Fibroblast of upper back skin (primary cell): ENCODE measurements at places on chromosomes 2 and 18.

DNA sequence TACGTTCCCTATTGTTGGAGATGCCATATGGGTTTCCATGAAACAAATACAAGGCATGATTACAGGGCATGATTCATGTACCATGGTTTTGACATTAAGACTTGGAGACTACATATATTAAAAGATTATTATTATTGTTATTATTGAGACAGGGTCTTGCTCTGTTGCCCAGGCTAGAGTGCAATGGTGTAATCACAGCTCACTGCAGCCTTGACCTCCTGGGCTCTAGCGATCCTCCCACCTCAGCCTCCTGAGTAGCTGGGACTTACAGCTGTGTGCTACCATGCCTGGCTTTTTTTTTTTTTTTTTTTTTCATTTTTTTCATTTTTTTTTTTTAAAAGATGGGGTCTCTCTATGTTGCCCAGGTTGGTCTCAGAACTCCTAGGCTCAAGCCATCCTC is 69.1 kb downstream of the MYOM1 start:
- DNase-seq, result no peak

DNA sequence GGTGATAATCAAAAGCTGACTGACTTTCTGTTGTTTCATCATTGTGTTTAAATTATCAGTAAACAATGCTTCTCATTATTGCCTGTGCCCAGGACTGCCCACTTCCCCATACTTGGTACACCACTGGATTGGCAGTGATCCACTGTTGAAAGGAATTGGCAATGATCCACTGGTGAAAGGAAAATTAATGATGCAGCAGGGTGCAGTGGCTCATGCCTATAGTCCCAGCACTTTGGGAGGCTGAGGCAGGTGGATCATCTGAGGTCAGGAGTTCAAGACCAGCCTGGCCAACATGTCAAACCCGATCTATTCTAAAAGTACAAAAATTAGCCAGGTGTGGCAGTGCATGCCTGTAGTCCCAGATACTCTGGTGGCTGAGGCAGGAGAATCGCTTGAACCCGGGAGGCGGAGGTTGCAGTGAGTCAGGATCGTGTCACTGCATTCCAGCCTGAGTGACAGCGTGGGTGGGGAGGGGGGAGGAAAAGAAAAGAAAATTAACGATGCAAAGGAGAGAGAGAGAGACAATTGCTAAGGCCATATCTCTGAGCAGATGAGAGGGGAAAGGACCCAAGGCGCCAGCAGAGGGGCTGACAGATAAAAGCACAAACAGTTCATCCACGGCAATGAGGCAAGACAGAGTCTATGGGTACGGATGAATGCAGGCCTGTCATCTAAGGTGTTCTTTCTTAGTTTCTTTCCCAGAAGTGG is 10.2 kb upstream of the GTF2A1L start:
- no peak for DNase-seq

DNA sequence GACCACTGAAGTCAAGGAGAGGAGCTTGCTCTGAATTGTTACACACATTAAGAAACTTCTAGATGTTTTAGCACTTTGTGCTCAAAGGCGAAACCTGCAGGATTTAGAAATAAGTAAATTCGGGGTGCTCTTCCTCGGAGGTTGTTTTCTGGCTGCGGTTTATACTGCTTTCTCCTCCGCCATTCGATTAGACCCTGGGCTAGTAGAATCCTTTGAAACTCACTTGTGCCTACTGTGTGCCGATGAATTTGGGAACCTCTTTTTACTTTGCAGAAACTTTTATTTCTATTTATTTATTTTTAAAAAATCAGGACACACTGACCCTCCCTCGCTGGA is 3.5 kb downstream of the MEIS1 start:
- no peak for DNase-seq

DNA sequence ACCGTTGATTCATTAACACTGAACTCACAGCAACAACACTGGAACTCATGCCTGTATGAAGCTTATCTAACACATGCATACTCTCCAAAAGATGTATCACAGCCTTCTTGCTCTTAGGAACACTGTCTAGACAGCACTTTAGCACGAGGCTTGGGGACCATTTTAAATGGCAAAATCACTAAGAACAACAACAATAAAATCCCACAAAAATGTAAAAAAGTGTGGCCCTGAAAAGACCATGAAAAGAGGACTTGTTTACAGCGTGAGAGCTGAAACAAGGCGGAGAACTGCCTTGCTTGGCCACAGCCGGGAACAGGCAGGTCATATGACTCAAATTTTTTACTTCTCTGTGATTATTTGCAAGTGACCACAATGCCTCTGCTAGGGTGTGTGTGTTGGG is 48.1 kb downstream of the CHN1 start:
- DNase-seq, result no peak

GRCh38 chr18:10440884-10441283 is 13.6 kb upstream of the APCDD1 start:
- peak; percentile 66 for DNase-seq

- DNase-seq, result no peak
Observed at GRCh38 chr2:74099835-74100234, 47.9 kb downstream of the BOLA3 start.

DNA sequence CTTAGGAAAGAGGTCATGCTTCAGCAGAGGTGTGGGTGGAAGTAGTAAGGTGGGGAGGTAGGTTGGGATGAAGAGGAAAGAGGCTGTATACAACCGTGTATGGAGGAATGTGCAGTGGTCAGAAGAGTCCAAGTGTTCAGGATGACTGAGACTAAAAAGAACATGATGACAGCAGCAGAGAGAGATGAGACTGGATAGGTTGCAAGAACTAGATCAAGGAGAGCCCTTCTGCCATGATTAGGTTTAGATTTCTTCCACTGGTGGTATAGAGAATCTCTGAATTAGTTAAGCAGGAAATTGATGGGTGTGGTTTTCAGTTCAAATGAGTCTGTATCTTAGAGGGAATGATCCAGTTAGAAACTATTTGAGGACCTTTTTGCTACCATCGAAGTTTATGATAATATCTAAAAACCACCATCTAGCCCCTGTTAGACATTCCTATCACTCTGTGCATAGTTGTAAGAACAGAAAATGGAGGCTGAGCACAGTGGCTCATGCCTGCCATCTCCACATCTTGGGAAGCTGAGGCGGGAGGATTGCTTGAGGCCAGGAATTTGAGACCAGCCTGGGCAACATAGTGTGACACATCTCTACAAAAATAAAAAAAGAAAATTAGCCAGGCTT is 221.0 kb downstream of the LTBP1 start:
- DNase-seq, result peak; percentile 32

GRCh38 chr2:221388891-221389290 is 183.2 kb downstream of the EPHA4 start:
- no peak for DNase-seq

- DNase-seq, result no peak
Observed at GRCh38 chr2:239729681-239730566, 295.2 kb downstream of the NDUFA10 start.

DNA sequence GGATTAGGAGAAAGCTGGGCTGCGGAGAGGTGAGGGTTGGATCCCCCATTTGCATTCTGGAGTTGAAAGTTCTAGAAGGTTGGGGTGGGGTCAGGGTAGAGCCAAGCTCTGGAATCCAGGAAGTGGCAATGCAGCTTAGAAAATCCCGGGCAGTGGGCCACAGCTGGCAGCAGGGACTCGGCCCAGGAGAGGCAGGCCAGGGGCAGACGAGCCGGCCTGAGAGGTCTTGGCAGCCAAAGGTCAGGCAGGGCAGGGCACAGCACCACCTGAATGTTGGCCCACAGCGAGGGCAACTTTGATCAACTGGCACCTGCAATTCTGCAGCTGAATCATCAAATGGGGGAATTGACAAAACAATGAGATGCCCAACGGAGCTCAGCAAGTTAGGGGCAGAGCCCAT is 139.2 kb downstream of the INHBB start:
- DNase-seq, result no peak

- peak; percentile 7 for DNase-seq
Observed at GRCh38 chr2:214591366-214591765, 180.5 kb downstream of the VWC2L start.

DNA sequence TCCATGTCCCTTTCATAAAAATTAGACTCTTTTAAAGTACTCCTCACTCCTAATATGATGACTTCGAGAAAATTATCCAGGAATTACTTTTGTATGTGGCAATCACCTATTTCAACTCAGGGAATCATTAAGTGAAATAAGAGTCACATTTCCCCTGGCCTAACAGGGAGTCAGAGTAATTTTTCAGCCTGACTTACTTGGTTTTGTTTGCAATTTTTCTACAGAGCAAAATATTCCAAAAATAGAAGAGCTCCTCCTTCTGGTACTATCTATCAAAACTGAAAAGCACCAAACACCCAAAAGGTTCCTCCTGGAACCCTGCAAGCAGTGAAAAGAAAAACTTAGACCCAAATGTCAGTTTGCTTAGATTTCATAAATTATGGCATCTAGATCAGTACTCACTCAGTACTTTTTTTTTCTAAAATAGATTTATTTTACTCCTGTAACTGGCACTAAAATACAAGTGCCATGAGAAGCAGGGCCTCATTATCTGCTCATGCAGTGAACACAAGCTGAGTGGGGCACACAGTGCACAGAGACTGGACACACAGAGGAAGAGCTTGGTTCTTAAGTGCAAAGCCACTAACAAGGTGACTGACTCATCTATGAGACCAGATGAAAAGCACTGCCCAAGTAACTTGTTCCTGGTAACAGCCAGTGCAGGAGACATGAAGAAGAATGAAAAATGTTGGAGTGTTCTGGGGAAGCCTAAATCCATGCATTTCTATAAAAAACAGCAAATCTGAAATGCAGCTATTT is 28.7 kb downstream of the ACAA2 start:
- peak; percentile 25 for DNase-seq

DNA sequence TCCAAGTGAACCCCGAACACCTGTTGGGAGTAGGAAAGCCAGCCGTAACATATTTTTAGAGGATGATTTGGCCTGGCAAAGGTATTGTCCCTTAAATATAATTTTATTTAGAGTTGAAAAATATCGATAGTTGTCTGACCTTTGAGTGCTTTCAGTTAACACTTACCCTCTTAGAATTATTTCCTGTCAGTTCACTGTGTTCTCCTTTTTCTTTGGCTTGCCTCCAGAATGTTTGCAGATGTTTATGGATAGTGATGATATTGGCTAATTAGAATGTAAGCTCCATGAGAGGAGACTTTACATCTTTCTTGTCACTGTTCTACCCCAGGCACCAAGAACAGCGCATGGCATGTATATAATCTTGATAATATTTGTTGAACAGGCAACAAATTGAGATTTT is 19.8 kb downstream of the PIKFYVE start:
- no peak for DNase-seq

- no peak for DNase-seq
Observed at GRCh38 chr18:6929370-6930102, 188.1 kb downstream of the LAMA1 start.

DNA sequence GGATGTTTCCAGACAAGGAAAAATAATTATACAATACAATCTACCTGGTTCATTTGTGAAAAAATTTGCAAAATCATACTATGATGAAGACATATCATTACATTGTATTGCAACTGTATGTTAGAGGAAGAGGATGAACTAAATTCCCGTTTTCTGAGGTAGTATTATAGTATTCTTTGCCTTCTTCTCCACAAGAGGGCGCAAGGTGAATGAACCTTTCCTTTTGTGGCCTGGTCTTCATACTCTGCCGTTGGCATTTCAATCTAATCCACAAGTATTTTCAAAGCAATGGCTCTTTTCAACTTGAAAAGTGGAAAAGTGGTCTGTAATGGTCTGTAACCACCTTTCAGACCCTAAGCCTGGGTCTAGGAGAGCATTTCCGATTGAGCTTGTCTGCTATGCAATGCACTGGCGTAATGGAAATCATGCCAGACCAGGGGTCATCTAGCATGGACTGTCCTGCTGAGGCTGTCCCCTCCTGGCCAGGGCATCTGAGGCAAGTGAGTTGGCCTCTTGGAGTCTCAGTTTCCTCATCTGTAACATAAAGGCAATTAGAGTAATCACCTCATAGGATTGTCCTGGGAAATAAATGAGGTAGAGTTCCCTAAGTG is 30.8 kb upstream of the ZNF396 start:
- peak; percentile 77 for DNase-seq

GRCh38 chr2:203706403-203706802 is at the start of gene CD28:
TSS of gene CD28 (plus strand) at chr2:203706639. CDS start at chr2:203706697, 58 bp downstream.
- no peak for DNase-seq

- DNase-seq, result no peak
Observed at GRCh38 chr2:130826821-130827501, 9.8 kb upstream of the ARHGEF4 start.

- no peak for DNase-seq
Observed at GRCh38 chr18:48536516-48536915, 2.3 kb upstream of the CTIF start.

- no peak for DNase-seq
Observed at GRCh38 chr2:8563814-8564474, 117.9 kb upstream of the ID2 start.

GRCh38 chr2:210503725-210504191 is 27.2 kb upstream of the LANCL1 start:
- peak; percentile 11 for DNase-seq

GRCh38 chr2:128452024-128452411 is 133.3 kb upstream of the HS6ST1 start:
- DNase-seq, result no peak

DNA sequence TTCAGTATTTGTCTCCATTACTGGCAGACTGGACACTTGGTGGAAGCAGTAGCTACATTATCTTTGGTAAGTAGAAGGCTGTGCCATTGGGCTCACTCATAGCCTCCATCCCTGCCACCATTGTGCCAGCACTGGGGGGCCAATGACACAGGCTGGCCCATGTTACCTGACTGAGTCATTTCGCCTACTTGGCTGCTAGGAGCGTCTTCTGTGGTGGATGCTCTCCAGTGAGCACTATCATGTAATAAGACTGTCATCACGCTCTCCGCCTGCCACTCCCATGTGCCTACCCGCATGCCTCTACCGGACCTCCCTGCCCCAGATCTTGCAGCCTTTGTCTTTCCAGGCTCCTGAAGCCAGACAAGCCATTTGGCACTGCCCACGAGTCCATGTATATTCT is 56.2 kb downstream of the LONRF2 start:
- no peak for DNase-seq

GRCh38 chr18:73615506-73615905 is 532.1 kb downstream of the FBXO15 start:
- peak; percentile 28 for DNase-seq

GRCh38 chr2:127490283-127490682 is 36.0 kb downstream of the IWS1 start:
- no peak for DNase-seq

GRCh38 chr2:200296118-200296517 is 10.4 kb upstream of the SPATS2L start:
- DNase-seq, result no peak

GRCh38 chr18:77098538-77099174 is 33.9 kb downstream of the MBP start:
- no peak for DNase-seq

DNA sequence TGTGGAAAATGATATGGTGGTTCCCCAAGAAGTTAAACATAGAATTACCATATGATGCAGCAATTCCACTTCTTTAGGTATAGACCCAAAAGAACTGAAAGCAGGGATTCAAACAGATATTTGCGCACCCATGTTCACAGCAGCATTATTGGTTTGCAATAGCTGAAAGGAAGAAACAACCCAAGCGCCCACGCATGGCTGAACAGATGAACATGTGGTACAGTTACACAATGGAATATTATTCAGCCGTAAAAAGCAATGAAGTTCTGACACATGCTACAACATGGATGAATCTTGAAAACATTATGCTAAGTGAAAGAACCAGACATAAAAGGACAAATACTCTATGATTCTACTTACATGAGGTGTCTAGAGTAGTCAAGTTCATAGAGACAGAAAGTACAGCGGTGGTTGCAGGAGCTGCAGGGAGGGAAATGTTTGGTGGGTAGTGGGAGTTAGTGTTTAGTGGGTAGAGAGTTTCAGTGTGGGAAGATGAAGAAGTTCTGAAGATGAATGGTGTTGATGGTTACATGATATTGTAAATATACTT is 26.7 kb upstream of the ASPRV1 start:
- DNase-seq, result no peak

GRCh38 chr2:74095632-74096031 is 52.1 kb downstream of the BOLA3 start:
- no peak for DNase-seq
